ENCODE measurements at places on chromosomes 3 and 15. TPM values are rescaled to one million over a fixed set of nuclear protein-coding genes. Genes with fewer than 3 reads are reported as not detected.

Gene CD80
- total RNA-seq, result not detected

Gene SPRED1
- 20.4 TPM for total RNA-seq

Gene GPR62
- 0.87 TPM for total RNA-seq

Gene CCDC9B
- total RNA-seq, result 19.3 TPM

Gene CHRD
- 29.7 TPM for total RNA-seq

Gene ARPIN
- total RNA-seq, result 32.6 TPM

Gene DGKG
- 2.4 TPM for total RNA-seq

Gene TGM5
- total RNA-seq, result not detected

Gene NPAP1
- not detected for total RNA-seq

Gene HYAL1
- total RNA-seq, result 16.5 TPM

Gene MESP2
- total RNA-seq, result not detected

Gene DPPA2
- not detected for total RNA-seq

Gene SERINC4
- total RNA-seq, result 0.20 TPM

Gene ACKR4
- not detected for total RNA-seq

GRCh38 chr3:128878556-128879124 is 780 bp upstream of the ACAD9 start:
- DNase-seq, result no peak

GRCh38 chr3:13135251-13135810 is 62.1 kb upstream of the IQSEC1 start:
- DNase-seq, result no peak

GRCh38 chr3:119630880-119631329 is 29.5 kb downstream of the POPDC2 start:
- no peak for DNase-seq

- no peak for DNase-seq
Observed at GRCh38 chr3:21447476-21448151, 303.4 kb downstream of the ZNF385D start.

DNA sequence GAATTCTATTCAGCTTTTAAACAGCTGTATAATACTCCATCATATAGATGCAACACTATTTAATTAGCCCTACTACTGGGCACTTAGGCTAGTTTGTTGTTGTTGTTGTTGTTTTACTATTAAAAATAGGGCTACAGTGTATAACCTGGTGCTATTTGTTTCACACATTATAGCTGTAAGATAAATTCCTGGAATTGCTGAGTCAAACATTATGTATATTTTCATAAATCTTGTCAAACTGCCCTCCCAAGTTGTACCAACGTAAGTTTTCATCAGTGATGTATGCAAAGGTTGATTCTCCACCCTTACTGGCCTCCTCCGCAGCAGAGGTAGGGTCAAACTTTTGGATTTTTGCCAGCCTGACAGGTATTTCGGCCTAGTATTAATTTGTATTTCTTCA is 3.8 kb upstream of the CEMIP start:
- no peak for DNase-seq

DNA sequence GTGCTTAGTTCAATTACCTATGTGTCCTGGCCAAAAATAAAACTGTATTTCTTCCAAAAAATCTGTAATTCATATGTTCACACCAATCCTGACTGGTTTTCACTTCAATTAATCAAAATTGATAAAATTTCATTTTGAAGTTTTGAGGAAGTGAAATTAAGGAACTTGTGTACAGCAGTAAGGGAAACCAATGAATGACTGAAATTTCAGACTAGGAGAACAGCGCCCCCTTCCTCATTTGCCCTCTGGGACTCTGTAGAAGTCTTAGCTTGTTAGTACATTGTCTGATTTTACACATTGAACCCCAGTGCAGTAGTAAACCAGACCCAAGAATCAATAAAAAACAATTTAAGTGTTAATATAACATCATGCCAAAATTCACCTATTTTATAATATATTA is 495.3 kb upstream of the AGTR1 start:
- no peak for DNase-seq

- no peak for DNase-seq
Observed at GRCh38 chr15:62853841-62854225, 188.7 kb upstream of the TPM1 start.

GRCh38 chr3:139378587-139379241 is 10.7 kb downstream of the COPB2 start:
- DNase-seq, result no peak

GRCh38 chr3:172904711-172905373 is 154.3 kb downstream of the ECT2 start:
- DNase-seq, result no peak

DNA sequence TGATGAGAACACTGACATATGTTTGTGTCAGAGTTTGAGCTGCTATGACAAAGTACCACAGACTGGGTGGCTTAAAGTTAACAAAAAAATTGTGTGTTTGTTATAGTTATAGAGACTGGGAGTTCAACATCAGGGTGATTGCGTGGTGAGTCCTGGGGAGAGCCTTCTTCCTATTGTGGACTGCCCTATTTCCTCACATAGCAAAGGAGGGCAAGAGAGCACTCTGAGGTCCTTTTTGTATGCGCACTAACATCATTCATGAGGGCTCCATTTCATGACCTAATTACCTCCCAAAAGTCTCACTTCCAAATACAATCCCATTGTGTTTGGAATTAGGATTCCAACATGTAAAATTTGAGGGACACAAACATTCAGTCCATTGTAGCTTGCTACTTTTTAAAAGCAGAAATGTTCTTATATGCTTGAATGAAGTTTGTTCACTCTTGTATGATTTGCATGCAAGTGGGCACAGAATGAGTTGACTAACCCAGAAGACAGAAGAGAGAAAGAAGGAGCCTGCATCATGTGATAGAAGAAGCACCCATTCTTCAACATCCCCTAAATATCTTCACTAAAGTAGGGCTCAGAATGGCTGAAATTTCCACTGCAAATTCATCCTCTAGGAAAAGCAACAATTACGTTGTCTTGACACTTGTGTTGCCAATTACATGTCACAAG is 18.9 kb upstream of the ALCAM start:
- DNase-seq, result no peak

DNA sequence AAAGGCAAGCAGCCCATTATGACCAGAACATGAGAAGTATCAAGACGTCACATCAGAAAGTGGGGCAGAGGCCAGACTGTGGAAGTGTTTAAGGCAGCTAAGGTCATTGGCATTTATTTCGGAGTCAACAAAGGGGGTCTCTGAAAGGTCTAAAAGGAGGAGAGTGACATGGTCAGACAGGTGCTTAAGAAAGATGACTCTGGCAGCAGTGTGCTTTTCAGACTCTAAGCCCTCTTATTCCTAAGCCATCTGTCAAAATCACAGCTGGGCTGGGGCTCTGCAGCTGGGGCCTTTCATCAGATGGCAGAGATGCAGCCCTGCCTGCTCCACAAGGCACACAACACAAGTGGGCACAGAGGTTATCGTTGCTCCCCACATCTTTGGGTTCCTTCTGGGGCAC is 14.0 kb downstream of the FBXL22 start:
- DNase-seq, result no peak

DNA sequence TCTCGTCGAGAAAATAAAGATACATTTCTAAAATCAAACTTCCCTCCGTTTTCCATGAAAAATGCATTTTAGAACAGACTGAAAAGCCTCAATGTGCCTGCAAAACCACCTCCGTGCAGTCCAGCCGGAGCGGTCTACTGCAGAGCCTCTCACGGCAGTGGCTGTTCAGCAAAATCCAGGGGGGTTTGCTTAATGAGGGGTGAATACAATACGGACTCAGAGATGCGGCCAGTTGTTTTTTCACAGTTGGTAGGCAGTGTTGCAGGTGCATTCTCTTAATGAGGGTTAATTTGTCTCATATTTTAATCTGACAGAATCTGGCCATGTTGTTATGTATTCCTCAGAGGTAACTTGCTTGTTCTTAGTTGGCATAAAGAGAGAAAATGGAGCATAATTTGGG is 223.0 kb downstream of the EBLN2 start:
- DNase-seq, result no peak

- no peak for DNase-seq
Observed at GRCh38 chr3:158165141-158165655, 55.3 kb downstream of the RSRC1 start.

DNA sequence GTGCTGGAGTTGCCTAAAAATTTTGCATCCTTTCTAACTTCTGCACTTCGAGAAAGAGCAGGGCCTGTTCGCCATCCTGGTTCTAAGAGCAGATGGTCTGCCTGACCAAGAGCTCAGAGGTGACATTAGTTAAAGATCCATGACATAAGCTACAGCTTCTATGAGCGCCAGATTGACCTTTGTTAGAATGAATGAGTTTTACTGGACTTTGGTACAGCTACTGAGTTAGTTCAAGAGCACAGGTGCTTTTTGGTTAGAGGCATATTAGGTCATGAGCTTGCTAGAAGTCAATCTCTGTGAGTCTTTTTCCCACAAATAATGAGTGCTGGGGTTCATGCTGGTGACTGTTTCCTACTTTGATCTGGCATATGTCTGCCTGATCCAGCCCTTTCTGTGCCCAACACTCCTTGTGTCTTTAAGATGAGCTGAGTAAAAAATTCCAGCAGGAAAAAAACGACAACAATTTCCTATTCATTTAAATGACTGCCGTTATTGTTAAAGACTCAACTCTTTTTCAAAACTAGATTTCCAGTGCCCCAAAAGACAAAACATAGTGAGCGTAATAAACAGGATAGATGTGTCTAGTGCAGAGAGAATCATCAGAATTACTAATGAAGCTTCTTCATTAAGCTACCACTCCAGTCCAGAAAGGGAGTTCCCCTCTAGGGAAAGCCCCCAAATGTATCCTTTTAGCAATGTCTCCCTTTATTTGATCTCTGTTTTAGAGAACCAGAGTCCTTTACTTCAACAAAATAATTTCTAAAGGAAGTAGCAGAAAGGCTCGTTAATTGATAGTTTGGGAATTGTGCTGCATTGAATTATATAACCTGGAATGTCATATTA is 152.9 kb downstream of the SLCO3A1 start:
- DNase-seq, result no peak

- DNase-seq, result no peak
Observed at GRCh38 chr3:103406320-103406850, 971.6 kb downstream of the ZPLD1 start.

DNA sequence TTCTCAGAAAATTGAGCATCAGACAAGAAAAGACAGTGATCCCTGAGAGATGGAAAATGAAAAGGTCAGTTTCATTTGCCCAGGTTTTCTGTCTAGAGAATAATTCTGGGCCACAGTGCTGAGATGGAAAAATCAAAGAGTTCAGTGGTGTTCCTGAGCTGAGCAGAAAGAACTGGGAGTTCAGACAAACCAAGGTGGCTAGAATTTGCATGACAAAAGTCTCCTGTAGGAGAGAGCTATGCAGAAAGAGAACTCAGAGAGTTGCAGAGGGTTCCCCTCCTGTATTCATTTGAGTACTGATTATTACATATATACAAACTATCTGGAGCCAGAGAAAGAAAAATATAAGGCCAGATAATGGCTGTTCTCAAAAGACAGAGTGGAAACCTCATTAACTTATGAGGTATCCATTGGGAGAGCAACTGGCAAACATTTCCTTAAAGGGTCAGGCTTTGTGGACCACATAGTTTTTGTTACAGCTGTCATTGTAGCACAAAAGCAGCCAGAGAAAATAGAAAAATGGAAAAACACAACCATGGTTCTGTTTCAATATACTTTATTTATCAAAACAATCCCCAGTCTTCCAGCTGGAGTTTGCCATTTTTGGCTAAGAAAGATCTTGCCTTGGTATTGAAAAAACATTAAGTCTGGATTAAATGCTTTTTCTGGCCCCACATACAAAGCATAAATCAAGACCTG is 1004.1 kb downstream of the TBL1XR1 start:
- no peak for DNase-seq

- no peak for DNase-seq
Observed at GRCh38 chr15:97072545-97072944, 742.0 kb downstream of the NR2F2 start.

- DNase-seq, result no peak
Observed at GRCh38 chr15:29386523-29386922, 116.9 kb upstream of the NSMCE3 start.

- no peak for DNase-seq
Observed at GRCh38 chr3:192869131-192870031, 48.3 kb downstream of the MB21D2 start.

- no peak for DNase-seq
Observed at GRCh38 chr3:196003611-196004010, 78.3 kb downstream of the TFRC start.

DNA sequence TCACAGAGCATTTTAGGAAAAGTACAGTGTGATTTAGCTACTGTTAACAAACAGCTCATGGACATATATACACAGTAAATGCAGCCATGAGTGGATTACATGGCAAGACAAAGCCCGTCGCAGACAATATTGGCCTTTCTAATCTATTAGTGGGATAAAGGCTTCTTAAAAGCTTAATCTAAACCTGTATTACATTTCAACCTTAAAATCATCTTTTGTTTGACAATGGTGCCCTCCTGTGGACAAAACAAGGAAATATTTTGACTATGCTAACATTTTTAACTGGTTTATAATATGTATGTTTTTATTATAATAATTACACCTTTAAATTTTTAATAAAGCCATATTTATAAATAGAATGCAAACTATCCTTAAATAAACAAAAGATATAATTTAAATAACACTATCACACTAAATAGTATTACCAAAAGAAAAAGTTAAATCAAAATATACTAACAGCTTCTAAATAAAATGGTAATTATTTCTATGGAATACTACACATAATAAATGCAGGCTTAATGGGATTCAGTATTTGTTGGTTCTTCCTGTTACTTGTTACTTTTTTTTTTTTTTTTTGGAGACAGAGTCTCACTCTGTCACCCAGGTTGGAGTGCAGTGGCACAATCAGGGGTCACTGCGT is 38.6 kb downstream of the TAFA4 start:
- no peak for DNase-seq

DNA sequence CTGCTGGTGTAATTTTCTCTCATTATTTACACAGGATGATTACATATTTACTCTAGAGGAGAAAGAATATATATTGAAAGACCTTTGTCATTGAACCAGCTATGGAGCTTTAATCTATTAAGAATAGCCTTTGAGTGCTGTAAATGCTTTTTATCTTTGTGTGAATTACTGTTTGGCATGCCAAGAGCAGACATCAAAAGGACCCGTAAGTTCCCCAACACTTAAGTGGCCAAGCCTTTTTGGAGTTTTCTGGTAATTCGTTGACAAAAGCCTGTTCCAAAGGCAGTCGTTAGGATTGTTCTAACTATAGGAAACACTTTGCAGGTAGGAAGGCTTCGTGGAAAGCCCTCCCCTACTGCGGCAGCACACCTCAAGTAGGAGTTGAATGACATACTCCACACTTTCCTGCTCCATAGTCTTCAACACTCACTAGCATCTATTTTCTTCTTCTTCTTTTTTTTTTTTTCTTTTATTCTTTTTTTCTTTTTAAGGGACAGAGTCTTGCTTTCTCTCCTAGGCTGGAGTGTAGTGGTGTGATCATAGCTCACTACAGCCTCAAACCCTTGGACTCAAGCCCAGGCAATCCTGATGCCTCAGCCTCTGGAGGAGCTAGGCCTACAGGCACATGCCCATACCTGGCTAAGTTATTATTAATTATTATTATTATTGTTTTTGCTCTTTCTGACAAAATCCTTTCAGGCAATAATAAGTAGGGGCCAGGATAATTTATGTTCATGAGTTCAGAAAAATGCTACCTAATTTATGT is 98.6 kb downstream of the SUCNR1 start:
- no peak for DNase-seq

GRCh38 chr15:83694536-83694935 is 40.6 kb downstream of the ADAMTSL3 start:
- no peak for DNase-seq

GRCh38 chr3:17038900-17039553 is 154.3 kb downstream of the PLCL2 start:
- no peak for DNase-seq

GRCh38 chr15:77521206-77521605 is 100.5 kb downstream of the HMG20A start:
- DNase-seq, result no peak

GRCh38 chr3:187498211-187498724 is 130.1 kb downstream of the RTP4 start:
- DNase-seq, result no peak
